ENCODE measurements at places on chromosomes 5 and 9.

DNA sequence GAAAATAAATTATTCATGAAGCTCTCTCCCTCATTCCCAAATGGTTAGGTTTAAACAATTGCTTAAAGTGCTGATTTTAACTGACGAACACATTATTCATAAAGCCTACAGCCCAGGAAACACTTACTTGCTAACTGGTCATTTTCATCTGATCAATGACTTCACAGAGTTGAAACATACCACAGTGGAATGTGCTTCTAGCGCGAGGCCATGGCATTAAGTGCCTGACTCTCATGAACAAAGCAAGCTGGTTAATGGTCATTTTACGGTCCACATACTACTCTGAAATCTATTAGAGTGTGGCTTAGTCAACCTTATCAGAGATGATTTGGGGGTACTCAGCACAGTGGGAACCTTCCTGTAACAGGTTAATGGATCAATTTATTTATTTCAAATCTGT, 114.6 kb downstream of the MED27 start:
- no peak for DNase-seq

DNA sequence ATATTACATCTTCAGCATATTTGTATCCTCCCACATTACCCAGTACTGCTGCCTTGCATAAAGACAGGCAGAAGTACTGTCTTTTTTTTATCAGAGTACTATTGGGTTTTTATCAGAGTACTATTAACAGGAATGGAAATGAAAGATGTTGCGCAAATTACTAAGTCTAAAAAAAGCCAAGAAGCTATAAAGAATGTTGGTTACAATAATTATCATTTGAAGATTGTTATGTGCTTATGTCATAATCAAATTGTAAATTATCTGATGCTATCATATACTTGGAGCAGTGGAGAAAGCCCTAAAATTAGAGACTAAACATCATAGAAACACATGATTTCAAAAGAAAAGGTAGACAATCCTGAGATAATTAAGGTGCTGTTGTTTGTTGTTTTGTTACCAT, 188.8 kb downstream of the CCDC192 start:
- DNase-seq = no peak

DNA sequence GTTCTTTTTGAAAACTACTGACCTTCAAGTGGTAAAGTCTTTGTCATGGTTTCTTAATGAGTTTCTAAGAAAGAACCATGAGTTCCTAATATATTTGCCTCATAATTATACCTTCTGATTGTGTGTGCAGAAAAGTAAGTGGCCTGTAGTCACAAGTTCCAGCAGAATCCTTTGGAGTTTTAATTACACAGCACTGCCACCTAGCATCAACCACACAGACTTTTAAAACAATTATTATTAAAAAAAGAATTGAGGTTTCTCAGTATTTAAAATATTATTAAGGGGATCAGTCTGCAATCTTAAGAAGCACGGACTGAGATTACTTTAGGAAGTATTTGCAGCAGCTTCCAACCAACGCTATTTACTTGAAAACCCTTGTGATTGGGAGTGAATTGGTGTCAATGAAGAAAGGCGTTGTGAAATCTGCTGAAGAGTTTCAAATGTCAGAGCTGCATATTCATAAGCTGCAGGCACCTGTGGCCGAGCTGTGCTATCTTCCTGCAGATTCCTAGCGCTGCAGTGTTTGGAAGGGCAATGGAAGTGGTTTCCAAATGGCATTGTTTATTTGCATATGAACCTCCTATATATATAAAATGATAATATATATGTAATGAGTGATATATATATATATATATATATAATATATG, 1074.2 kb upstream of the WWC1 start:
- DNase-seq = no peak

DNA sequence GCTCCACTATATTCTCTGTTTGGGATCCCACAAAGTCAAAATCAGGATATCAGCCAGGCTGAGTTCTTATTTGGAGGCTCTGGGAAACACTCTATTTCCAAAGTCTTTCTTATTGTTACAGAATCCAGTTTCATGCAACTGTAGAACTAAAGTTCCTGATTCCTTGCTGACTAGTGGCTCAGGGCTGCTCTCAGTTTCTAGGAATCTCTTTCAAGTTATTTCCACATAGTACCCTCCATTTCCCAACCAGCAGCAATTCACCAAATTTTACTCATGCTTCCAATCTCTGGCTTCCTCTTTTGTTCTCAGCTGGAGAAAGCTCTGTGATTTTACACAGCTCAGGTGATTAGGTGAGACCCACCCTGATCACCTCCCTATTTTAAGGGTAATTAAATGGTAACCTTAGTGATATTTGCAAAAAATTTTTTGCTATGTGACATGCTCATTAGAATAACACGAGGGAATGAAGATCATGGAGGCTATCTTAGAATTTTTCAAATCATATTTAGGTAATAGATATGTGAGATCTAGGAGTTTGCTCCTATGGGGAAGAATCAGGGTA, 794.9 kb upstream of the ARRDC3 start:
- no peak for DNase-seq

DNA sequence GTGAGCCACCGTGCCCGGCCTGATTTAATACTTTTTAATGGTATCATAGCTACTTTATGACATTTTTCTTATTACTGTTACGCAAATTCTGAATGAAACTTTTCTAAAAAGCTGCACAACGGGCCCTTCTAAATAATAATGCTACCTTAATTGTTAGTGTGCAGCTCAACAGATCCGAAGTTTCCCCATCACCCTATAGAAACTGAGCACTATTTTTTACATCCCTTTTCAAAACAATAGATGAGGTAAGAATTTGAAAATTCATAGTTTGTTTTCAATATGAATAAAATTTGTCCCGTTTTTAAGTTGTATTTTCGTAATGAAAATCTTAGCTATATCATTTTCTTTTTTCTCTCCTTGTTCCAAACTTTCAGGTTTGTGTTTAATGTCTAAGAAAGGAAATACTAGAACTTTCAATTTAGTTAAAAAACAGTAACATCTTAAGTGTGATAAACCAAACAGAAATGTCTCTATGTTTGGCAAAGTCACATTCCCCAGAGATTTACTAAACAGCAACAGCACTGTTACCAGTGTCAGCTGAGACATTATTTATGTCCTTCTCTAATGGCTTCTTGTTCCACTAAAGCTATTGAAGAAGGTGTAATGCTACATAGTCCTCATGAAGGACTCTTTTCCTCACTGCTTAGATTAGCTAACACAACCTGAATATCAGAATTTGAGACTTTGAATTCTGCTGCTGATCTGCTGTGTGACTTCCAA, 22.9 kb downstream of the KIF2A start:
- no peak for DNase-seq

DNA sequence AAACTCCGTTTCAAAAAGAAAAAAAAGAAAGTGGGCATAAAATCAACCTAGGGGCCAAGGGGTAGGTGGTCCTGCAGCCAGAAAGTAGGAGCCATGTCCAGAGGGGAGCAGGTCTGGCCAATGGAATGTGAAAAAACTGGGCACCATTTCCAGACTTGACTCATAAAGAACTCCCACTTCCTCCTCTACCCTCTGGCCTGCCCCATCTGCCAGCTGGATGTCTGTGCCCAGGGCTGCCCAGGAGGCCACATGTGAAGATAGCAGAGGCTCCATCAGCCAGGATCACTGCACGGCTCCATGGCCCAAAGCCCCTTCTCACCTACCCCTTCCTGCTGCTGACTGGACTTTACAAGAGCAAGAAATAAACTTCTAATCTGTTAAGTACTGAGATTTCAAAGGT, 42.1 kb upstream of the EEIG1 start:
- DNase-seq = no peak

- DNase-seq = no peak
Observed at GRCh38 chr5:151718646-151719045, 31.9 kb upstream of the SPARC start.

DNA sequence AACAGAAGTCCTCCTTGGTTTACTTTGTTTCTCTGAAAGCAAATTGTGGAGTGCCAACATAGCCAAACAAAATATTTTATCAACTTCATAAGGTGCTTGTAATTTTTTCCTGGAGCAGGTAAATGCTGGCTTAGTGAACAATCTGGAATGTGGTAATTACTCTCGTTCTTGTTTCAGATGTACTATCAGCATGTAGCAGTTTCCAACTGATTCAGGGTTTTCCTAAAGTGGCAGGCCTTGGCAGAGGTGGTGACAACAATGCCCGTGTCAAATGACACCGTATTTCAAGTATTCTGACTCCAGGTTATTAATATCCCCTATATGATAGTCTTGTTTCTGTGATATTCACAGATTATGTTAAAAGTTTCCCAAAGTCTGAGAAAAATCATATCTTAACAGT, 1.2 kb downstream of the C9orf72 start:
- DNase-seq = no peak

- no peak for DNase-seq
Observed at GRCh38 chr9:110691002-110691549, 22.5 kb downstream of the MUSK start.

GRCh38 chr9:136090768-136091581, 4.1 kb downstream of the NACC2 start:
- no peak for DNase-seq

DNA sequence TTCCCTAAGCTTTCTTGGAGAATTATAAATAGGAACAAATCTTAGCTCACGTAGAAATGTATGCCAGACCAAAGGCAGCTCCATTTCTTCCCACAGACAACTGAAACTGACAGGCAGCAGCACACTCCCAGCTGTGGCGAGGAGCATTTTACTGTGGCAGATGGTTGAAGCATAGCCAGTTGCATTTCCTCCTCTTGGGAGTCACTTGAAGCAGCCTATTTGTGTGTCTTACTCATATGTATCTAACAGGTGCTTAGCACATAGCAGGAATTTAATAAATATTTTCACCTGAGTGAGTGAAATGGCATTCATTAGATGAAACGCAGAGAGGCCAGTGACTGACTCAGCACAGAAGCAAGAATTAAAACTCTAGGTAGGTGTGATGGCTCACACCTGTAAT, 12.3 kb upstream of the MTMR12 start:
- peak; percentile 59 for DNase-seq

- no peak for DNase-seq
Observed at GRCh38 chr9:70470050-70471015, 55.9 kb upstream of the KLF9 start.

DNA sequence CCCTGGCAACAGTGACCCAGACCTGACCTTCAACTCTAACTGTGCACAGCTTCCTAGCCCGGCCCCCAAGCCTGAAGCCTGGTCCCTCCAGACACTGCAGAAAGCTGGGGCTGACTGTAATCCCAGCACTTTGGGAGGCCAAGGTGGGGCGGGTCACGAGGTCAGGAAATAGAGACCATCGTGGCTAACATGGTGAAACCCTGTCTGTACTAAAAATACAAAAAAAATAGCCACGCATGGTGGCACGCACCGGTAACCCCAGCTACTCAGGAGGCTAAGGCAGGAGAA, 35.9 kb downstream of the ADAMTS2 start:
- DNase-seq = no peak

GRCh38 chr5:135365281-135365680, 33.8 kb downstream of the MACROH2A1 start:
- no peak for DNase-seq

- DNase-seq = no peak
Observed at GRCh38 chr5:170246126-170246870, 13.5 kb downstream of the C5orf58 start.

DNA sequence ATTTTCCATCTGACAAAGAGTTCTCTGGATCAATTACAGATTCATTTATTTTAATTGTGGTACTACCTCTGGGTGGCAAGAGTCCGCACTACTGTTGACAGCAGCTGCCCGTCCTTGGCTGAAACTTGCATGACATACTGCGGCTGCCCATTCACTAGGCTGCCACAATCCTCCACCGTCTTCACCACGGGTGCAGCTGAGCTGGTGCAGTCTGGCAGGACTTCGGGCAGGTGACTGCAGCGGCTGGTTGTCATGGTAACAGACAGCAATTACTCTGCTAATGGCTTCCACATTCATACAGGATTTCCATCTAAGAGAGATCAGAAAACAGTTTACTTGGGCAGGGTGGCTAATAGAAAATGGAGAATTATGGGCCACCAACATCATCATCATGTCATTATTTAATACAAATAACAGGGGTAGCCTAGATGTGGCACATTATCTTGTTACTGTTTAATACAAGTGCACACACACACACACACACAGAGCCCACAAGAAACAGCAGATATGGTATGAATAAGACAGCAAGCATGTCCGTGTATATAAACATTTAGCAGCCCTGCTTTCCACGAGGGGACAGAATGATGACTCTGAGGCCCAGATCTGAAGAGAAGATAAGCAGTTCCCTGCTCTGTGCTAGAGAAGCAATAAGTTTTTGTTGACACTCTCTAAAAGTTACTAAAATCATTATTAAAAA, 112.3 kb downstream of the MARCHF3 start:
- DNase-seq = no peak

GRCh38 chr5:106171132-106171531, 1499.6 kb downstream of the EFNA5 start:
- no peak for DNase-seq

DNA sequence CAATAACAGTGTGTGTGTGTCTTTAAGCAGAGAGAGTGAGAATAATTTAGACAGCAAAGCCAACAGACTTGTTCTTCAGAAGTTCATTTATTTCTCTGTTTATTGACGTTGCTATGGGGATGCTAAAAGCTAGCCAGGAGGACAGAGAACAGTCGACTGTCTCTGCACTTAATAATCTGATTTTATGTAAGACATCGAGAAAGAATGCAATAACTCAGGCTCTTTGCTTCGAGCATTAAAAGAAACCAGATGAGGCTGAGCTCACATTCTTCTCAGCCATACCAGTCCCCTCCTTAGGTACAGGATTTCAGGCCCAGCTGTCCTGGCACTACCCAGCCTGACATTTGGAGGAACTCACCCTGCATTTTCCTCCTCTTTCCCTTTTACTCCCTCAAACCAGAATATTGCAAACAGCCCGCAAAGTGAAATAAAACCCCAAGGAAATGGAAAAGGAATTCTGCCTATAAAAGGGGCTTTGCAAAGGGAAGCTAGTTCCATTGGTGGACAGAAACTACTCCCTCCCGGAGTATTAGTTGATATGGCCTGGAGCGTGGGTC, 44.5 kb upstream of the DPYSL3 start:
- peak; percentile 65 for DNase-seq

- peak; percentile 57 for DNase-seq
Observed at GRCh38 chr5:8788246-8788645, 757.6 kb downstream of the SEMA5A start.

- no peak for DNase-seq
Observed at GRCh38 chr5:154264549-154265196, 74.1 kb downstream of the GALNT10 start.

GRCh38 chr5:54628050-54628449, 110.5 kb downstream of the SNX18 start:
- DNase-seq = no peak

- DNase-seq = peak; percentile 41
Observed at GRCh38 chr9:89714321-89714720, 109.5 kb downstream of the GADD45G start.

DNA sequence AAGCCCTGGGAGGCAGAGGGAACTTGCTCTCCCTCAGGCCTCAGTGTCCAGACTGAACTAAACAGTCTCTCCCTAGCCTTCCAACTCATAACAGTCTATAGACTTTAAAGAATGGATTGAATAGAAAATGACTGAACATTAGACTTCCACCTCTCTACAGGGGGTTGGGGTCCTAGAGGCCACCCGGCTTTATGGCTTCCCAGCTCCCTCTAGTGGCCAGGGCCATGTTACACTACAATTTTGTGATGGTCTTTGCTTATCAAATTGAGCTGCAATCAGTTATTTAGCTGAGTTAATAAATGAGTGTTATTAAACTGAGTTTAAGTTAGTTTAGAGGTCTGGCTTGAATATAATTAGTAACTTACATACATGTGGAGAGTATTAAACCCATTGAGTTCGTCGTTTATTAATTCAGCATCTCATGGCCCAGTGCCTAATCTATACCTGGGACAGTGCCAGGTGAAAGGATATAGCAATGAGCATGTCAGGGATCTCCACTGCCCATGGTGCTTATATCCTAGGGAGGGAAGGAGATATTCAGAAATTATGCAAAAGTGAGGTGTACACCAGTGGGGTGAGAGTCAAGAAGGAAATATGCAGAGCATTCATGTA, 105.2 kb downstream of the SH3TC2 start:
- DNase-seq = peak; percentile 33
